Neuronal stem cell (in vitro differentiated cells): ENCODE measurements at places on chromosomes 6 and 20.

DNA sequence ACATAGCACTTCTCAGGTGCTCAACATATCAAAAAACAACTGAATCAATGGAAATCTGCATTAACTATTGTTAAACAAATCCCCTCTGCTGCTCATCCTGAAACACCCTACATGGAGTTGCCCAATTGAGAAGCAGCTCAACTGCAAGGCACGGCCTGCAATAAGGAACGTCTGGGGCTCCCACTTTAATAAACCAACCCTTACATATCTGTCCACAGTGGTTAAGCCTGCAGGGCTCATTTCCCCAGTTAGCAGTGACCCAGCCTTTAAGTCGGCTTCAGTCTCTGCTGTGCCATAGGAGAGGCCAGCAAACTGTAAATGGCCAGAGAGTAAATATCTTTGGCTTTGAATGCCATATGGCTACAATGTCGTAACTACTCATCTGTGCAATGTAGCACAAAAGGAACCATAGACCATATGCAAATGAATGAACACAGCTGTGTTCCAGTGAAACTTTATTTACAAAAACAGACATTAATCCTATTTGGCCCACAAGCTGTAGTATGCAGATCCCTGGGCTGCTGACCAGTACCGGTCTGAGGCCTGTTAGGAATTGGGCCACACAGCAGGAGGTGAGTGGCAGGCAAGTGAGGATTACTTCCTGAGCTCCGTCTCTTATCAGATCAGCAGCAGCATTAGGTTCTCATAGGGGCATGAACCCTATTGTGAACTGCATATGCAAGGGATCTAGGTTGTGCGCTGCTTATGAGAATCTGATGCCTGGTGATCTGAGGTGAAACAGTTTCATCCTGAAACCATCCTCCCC lies 522.7 kb upstream of the CDH4 start:
- no peak for DNase-seq

- DNase-seq = no peak
These were observed 52.8 kb upstream of the FILIP1 start for GRCh38 chr6:75546381-75546780.

GRCh38 chr6:127464161-127464880 lies 5.1 kb upstream of the KIAA0408 start:
- DNase-seq = no peak

DNA sequence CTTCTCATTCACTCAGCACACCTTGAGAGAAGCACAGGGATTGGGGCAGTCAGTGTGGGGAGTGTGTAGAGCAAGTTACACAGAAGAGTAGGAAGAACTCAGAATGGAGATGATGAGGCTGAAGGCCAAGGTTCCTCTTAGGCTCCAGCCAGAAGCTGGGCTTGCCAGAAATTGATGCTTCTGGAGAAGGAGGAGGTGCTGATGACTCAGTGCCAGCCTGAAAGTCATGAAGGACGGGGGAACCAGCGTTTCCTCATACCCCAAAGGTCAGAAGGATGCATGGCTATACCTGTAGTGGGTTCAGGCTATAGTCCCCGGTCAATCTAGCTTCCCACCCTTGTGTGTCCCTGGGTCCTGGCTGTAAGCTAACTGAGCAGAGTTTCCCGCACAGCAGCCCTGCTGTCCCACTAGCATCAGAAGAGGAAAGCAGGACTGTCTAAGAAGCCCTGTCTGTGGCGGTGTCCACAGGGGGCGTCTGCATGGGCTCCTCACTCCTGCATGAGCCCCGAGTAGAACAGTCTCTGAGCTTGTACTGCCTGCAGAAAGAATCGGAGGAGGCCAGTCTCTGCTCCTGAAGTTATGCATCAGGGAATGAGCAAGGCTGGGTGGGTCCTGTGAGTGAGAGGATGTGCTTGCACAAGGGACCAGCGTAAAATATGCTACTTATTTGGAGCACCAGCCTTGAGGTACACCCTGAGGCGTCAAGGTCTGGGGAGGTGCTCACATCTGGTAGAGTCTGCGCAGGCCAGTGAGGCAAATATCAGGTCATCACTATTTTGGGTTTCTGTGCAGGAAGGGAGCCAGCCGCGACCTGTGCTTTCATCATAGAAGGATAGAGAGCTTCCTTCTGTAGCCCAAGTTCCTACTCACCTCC lies 148.5 kb downstream of the MRPL14 start:
- DNase-seq = no peak

GRCh38 chr6:23277521-23278179 lies 708.3 kb downstream of the HDGFL1 start:
- DNase-seq = no peak

DNA sequence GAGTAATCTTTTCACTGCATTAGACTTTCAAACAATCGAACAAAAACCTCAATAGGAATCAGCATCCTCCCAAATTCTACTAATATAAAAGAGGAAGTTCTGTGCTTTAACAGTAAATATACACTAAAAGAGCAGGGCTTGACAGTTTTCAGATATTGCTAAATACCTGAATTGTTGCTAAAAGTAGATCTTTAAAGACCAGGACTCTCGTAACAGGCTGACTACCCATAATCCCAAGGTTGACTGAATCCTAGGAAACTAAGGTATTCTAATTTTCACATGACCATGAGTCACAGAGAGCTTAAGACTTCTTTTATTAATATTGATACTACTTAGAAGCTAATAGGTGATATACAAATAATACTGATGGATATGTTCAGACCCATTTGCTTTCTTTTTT lies 10.1 kb downstream of the CD164 start:
- no peak for DNase-seq

GRCh38 chr6:33126101-33126714 lies 50.4 kb downstream of the HLA-DPB1 start:
- DNase-seq = no peak

DNA sequence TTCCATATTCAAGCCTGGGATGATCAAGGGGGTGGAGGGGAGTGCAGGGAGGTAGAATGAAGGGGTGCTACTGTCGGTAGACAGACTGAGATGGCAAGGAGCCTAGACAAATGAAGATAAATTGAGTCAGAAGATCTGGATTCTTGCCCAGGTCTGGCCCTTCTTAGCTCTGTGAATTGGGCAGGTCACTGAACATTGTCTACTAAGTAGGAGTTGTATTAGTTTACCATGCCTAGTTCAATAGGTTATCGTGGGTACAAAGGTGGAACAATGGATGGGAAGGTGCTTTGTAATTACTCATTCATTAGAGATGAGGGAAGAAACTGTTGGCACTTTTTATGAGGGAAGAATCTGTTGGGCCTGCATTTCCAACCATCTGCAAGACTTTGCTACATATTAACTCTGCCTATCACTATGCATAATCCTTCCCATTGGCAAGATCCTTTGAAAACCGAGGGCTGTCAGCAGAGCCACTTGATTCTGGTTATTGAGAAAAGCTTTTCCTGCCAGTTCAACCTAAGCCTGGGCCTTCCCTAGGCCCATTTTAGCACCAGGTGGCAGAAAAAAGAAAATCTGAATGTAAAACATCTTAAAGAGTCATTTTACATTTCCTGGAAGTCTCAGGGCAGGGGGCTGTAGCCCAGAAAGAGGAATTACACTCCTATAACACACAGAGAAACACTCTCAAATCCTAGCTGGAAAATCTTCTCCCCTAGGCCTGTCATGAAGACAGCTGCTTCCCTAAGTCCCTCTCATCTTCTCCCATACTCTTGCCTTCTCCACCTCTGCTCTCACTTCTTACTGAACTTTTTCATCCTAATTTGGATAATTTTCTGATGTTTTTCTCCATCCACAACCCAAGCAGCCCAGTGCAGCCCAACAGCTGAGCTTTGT lies 103.5 kb downstream of the CD24 start:
- DNase-seq = no peak

DNA sequence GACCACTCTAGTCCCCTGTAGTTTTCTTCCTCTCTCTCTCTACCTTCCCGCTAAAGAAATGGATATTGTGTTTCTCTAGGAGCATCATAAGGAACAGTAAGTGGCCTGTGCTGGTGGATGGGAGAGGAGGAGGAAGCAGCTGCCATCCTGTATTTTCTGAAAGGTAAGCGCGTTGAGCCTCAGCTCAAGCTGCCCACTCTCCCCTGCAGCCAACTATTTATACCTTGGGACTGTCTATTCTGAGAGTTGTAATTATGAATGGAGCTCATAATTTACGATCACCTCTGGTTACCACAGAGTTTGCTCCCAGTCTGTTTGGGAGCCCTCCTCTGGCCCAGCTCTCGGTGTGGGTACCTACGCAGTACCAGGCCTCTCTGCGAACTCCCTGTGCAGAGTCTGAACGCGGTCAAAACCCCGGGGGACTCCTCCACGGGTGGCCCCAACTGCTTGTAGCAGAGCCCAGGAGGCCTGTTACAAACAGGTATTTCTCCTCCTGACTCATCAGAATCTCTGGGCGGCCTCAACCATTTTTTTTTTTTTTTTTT lies 285.4 kb downstream of the SMOC2 start:
- DNase-seq = no peak

DNA sequence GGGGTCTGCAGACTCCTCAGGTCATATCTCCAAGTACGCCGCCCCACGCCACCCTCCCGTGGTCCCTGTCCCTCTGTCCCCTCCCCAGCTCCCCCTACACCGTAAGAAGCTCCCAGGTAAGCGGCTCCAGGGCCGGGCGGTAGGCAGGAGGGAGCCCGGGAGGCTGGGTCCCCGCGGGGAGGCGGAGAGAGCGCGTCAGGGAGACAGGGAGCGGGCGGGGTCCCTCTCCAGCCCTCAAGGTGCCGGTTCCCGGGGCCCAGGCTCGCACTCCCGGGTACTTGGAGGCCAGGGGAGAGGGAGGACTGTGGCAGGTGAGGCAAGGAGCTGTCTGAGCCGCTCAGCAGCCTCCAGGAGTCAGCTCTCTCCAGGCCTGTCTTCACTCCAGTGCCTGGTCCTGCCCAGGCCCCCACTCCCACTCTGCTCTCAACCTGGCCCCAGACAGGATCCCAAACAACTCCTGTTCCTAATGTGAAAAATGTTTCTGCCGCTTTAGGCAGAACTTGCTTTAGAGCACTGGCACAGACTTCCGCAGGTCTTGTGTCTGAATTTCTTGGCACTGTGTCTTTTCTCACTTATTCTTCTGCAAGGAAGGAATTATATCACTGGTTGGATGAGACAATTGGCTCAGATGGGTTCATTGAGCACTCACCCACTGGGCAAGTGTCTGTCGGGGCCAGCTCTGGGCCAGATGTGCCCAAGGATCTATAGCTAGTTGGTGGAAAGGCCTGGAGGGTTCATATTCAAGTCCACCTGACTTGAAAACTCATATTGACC lies 36.6 kb downstream of the HLA-G start:
- DNase-seq = no peak

DNA sequence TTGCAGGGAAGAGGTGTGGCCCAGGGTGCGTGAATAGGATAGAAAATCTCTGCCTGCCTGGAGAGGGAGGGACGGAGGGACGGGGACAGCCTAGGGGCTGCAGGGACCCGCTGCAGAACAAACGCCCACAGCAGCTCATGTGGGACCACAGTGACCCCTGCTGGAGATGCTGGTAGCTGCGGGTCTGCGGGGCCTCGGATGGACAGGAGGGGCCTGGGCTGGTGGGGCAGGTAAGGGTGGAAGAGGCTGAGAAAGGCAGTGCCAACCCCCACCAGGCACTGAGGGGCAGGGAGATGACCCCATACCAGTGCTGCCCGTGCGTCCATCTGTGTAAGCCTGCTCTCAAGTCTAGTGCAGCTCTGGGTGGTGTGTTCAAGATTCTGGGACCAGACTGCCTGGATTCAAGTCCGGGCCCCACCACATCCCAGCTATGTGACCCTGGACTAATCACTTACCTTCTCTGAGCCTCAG lies 39.4 kb downstream of the KIAA1755 start:
- peak; percentile 80 for DNase-seq

GRCh38 chr6:136014454-136015437 lies 163.2 kb downstream of the PDE7B start:
- DNase-seq = no peak

GRCh38 chr20:21027569-21027968 lies 78.6 kb downstream of the LINC00237 start:
- no peak for DNase-seq

- no peak for DNase-seq
These were observed 35.6 kb downstream of the MAP7 start for GRCh38 chr6:136514591-136514990.

DNA sequence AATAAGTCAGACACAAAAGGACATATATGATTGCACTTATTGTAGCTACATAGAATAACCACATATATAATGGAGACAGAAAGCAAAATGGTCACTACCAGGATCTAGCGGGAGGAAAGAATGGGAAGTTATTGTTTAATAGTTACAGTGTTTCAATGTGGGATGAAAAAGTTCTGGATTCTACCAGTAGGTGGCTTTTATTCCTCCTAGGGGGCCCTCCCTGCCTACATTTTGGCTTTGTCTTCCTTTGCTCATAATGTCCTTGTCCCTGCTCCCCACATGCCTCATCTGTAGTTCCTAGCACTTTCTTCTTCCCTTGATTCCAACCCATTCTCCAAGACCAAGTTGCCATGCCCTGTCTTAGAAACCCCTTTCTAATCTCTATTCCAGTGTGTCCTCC lies 16.3 kb downstream of the ZNF133 start:
- no peak for DNase-seq

- peak; percentile 51 for DNase-seq
These were observed 8.4 kb downstream of the CYP21A2 start for GRCh38 chr6:32046450-32047083.

- no peak for DNase-seq
These were observed 11.3 kb downstream of the ARHGAP40 start for GRCh38 chr20:38612751-38613515.

GRCh38 chr6:117232196-117232595 lies 33.2 kb upstream of the VGLL2 start:
- DNase-seq = no peak

DNA sequence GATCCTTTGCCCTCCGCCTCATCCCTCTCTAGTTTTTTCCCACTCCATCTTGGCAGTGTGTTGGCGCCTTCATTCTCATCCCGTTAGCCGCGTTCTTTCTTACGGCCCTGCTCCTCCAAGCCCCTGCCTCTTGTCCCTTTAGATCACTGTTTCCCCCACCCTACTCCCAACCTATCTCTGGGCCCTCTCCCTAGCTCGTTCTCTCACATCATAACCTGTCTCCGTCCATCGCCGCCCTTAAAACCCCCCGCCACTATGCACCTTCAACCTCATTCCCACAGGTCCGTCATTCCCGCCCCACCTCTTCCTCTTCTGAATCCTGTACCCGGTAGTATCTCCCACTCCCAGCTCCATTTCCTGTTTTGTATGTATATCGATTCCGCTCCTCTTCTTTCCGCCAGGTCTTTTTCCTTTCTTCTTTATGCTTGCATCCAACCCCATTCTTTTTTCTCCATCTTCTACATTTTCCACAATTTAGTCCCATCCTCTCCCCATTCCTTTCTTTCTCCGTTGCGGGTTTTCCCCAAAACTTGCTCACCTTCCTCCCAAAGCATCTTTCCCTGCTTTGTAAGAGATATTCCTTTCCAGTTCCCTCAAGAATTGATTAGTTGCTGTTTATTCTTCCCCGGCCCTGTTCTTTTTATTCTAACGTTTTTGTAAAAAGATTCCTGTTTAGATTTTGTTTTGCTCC lies 671 bp downstream of the EFHC1 start:
- peak; percentile 32 for DNase-seq

DNA sequence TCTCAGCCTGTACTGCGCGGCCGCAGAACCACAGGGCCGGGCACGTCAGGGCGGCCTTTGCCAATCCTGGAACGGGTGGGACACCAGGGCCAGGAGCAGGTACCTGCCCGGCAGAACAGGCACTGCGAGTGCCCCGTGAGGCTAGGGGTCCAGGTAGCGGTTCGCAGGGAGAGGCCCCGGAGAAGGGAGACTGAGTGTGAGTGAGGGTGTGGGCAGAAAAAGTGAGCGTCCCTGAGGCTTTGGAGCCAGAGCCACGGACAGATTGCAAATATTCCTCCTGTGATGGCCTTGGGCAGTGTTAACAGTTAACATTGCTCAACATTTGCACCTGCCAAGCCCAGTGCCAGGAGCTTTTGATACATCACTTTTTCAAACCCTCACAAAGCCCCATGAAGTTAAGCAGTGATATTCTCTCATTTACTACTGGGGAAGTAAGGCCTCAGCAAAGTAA lies 491 bp downstream of the GNMT start:
- DNase-seq = no peak
